Activated T-cell treated with anti-CD3 and anti-CD28 coated beads, Interleukin-2, amount 50 U/mL, for 1 hour (primary cell): ENCODE measurements at places on chromosomes 6 and 20.

- no peak for DNase-seq
Observed at GRCh38 chr6:2990248-2990931, 9.3 kb upstream of the NQO2 start.

DNA sequence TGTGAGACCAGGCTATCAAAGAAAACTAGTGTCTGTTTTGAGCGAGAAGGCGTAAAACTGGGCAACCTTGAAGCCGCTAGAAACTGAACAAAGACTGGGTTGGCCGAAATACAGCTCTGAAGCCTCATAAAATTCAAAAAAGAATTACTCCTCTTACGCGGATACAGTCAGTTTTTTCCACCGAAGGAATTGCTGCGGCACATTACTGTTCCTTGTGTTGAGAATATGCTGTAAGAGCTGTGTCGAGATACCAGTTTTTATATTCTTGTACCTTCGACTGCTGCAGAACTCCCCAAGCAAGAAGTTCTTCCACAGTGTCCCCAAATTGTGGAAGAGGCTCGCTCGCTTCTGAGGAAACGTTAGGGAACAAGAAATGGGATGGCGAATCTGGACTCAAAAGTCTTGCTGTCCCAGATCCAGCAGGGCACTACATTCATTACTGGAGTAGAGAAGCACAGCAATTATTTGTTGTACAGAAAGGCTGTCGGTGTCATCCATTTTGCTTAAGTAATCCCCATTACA is 523 bp upstream of the COX7A2 start:
- DNase-seq, result no peak

- no peak for DNase-seq
Observed at GRCh38 chr6:164750128-164750527, 559.3 kb downstream of the C6orf118 start.

DNA sequence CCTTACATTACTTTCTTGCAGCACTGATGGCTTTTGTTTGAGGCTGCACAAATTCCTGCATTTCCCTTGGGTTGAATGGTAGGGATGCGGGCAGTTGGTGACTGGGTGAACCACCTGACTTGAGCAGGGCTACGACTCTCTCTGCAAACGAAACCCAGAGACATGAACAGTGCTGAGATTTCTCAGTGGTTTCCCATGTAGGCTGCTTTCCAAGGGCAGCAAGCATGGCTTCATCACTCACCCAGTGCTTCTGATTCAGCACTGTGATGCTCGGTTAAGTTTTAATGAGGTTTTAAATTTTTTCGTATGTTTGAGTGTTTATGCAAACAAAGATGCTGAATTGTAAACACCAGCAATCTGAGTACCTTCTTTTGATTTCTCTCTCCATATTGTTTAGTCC is 127.2 kb downstream of the MTHFD1L start:
- DNase-seq, result no peak

GRCh38 chr6:16430391-16431089 is 192.2 kb downstream of the GMPR start:
- DNase-seq, result no peak
